Activated naive CD4-positive, alpha-beta T cell treated with anti-CD3 and anti-CD28 coated beads, Interleukin-2, amount 50 U/mL, for 72 hours (primary cell): ENCODE measurements at places on chromosomes 5 and 9. TPM values are rescaled to one million over a fixed set of nuclear protein-coding genes. Genes with fewer than 3 reads are reported as not detected.

SNCB gene
- 1.2 TPM for total RNA-seq

SOX30 gene
- 0.14 TPM for total RNA-seq

ENTPD2 gene
- not detected for total RNA-seq

SPINK6 gene
- total RNA-seq: not detected

PCDHGB7 gene
- 0.08 TPM for total RNA-seq

LCN10 gene
- 0.89 TPM for total RNA-seq

WWC1 gene
- total RNA-seq: 1.9 TPM

IFNA13 gene
- not detected for total RNA-seq

PRDM9 gene
- total RNA-seq: not detected

TRPM3 gene
- not detected for total RNA-seq

MUSK gene
- not detected for total RNA-seq

TNFSF8 gene
- 26.9 TPM for total RNA-seq
